ENCODE measurements at places on chromosomes 1 and 21.

DNA sequence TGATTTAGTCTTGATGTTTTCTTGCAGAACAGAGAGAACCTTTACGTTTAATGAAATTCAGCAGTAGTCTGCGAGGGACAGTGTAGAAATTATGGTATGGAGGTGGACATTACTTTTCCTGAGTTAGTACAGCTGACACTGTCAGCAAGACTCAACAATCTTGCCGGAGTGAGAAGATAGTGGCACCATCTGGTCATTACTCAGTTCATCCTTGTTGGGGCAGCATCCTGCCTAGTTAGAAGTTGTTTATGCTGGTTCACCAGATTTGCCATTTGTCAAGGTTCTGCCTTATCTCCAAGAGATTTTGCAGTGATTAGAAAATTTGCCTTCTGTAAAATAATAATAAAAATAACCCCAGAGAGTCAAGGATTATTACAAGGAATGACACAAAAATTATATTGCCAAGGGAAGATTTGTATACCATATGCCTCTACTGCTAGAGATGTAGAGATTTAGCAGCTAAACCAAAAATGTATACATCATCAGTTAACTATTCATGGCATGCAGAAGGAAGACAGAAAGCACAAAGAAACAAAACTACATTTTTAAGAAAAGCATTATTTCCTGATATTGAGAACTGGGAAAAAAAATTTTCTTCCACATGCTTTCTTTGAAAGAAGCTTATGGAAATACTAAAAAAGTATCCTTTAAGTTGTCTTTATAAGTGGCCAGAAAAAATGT, 1967.4 kb downstream of the NCAM2 start:
- no peak overlapping the region for H3K27ac ChIP-seq
- no peak overlapping the region for H3K4me3 ChIP-seq
- no peaks in the 10 kb centered on the region for H3K4me1 ChIP-seq
- no peak for DNase-seq
- H3K27me3 ChIP-seq: no peaks in the 10 kb centered on the region

GRCh38 chr1:203158960-203159665, 16.5 kb downstream of the MYBPH start:
- no peak for DNase-seq
- peaks cover 6% of the 10 kb centered on the region for H3K27me3 ChIP-seq
- no peaks in the 10 kb centered on the region for H3K4me1 ChIP-seq
- H3K27ac ChIP-seq: no peak overlapping the region

DNA sequence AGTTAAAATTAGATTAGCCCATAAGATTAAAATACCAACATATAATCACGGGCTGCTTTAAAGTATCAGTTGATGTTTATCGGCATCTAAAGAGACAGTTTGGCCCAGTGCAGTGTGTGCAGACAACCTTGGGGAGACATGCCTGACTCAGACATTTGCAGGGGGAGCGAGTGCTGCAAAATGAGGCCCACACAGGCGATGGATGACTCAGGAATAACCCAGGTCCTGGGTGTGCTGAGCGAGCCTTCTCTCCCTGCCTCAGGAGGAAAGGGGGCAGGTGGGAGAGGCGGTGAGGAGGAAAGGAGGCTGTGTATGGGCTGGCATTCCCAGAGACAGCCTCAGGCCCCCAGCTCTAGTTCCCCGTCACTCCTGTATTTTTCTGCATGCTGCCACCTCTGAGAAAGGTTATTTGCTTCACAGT, 9.0 kb downstream of the SLC9A1 start:
- peaks cover 4% of the 10 kb centered on the region for H3K36me3 ChIP-seq
- no peak for DNase-seq
- peaks cover 18% of the 10 kb centered on the region for H3K4me1 ChIP-seq

GRCh38 chr1:11595285-11595684, 58.9 kb downstream of the FBXO2 start:
- no peaks in the 10 kb centered on the region for H3K27me3 ChIP-seq
- no peaks in the 10 kb centered on the region for H3K36me3 ChIP-seq
- no peak for DNase-seq
- no peaks in the 10 kb centered on the region for H3K4me1 ChIP-seq
- no peak overlapping the region for H3K4me3 ChIP-seq
- no peak overlapping the region for H3K27ac ChIP-seq

DNA sequence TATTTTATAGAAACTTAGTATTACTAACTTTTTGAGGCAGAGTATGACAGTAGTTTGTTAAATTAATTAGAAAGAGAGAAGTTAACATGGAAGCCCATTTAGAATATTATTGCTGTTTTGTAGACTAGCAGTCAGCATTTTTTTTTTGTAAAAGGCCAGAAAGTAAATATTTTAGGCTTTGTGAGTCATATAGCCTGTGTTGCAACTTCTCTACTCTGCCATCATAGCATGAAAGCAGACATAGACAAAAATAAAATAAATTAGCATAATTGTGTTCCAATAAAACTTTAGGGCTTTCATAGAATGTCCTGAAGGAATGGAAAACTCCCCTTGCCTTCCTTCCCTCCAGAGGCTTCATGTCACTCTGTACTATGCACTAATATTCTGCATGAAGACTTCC, 12.3 kb upstream of the RGS4 start:
- no peaks in the 10 kb centered on the region for H3K4me1 ChIP-seq
- no peak overlapping the region for H3K27ac ChIP-seq
- H3K36me3 ChIP-seq: no peaks in the 10 kb centered on the region

DNA sequence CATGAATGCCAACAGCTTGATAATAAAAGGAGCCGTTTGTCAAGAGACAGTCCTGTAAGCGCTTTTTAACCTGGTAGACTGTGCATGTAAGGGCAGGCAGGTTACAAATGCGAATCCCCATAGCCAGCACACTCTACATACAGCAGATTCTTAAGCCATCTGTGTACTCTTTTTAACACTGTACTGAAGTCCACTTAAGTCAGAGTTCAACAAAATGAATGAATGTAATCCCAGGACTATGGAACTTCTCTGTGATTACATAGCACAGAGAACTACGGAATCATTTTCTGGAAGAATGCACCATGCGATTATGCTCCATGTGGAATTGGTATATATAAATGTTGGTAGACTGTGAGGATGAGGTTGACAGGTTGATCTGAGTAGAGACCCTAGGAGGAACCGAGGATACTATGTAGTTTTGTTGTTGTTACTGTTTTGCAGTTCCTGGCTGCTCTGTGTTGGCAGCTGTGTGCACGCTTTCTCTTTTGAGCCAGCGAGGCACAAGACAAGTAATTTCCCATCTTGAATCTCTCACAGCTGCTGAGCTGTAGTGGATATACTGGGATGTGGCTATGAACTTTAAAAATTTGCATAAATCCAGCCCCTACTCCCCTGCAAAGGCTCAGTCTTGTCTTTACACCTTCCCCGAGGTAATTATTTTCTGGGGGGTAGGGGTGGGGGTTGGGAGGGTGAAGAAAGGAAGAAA, 21.9 kb downstream of the LRRC8D start:
- H3K36me3 ChIP-seq: no peaks in the 10 kb centered on the region
- peak overlapping the region; percentile 81 for H3K4me3 ChIP-seq
- peak overlapping the region; percentile 73 for H3K27ac ChIP-seq
- H3K4me1 ChIP-seq: peaks cover 43% of the 10 kb centered on the region

- DNase-seq: no peak
- no peak overlapping the region for H3K27ac ChIP-seq
- H3K27me3 ChIP-seq: peaks cover 9% of the 10 kb centered on the region
- no peaks in the 10 kb centered on the region for H3K36me3 ChIP-seq
Measured at GRCh38 chr1:165542015-165542631, 1.7 kb upstream of the LRRC52 start.

DNA sequence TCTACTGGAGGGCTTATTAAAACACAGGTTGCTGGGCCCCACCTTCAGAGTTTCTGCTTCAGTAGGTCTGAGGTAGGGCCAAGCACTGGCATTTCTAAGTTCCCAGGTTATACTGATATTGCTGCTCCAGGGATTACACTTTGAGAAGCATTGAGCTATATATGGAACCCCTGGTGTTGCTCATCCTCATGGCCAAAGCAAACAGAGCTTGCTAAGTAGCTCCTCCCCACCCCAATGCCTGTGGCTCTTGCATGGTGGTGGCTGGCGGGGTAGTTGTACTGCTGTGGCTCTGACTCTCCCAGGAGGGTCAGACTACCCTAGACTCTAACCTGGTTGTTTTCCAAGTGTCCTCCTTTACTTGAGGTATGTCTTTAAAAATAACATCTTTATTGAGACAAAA, 143.6 kb downstream of the SPATA46 start:
- no peak overlapping the region for H3K4me3 ChIP-seq
- H3K4me1 ChIP-seq: no peaks in the 10 kb centered on the region
- no peaks in the 10 kb centered on the region for H3K36me3 ChIP-seq
- H3K27me3 ChIP-seq: peaks cover 11% of the 10 kb centered on the region

DNA sequence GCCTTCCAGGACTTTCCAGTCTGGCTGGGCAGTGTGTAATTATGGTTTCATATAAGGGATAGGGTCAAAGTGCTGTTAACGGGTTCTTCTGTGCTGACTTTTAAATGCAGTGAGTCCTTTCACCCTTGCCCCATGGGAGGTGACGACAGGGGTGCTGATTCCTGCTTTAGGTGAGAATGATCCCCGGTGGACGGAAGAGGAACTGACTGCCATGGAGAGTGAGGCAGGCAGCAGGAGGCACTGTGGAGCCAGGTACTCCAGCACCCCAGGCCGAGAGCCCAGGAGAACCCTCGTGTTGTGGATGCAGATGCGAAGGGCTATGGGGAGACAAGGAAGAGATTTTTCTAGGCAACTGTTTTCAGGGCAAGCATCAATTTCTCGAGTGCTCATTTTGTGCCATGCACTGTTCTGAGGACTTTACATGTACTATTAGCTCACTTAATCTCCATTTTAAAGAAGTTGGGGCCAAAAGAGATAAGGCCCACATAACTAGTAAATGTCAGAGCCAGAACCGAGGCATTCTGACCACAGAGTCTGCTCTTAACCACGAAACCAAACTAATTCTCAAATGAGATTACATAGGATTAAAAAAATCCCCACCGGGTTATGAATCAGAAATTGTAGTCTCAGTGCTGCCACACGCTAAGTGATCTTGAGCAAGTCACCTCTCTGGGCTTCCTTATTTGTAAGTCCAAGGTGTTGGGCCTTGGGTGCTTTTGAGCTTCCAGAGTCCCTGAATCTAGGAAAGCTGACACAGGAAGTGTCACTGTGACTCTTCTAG, 28.2 kb downstream of the STPG1 start:
- peaks cover 18% of the 10 kb centered on the region for H3K4me1 ChIP-seq
- peak overlapping the region; percentile 42 for H3K27ac ChIP-seq
- H3K27me3 ChIP-seq: no peaks in the 10 kb centered on the region
- H3K36me3 ChIP-seq: no peaks in the 10 kb centered on the region
- DNase-seq: peak; percentile 59

GRCh38 chr1:119674835-119675289, 26.8 kb upstream of the ZNF697 start:
- no peak overlapping the region for H3K4me3 ChIP-seq
- H3K4me1 ChIP-seq: peaks cover 5% of the 10 kb centered on the region
- H3K27me3 ChIP-seq: peaks cover 3% of the 10 kb centered on the region
- no peak overlapping the region for H3K27ac ChIP-seq
- no peaks in the 10 kb centered on the region for H3K36me3 ChIP-seq

DNA sequence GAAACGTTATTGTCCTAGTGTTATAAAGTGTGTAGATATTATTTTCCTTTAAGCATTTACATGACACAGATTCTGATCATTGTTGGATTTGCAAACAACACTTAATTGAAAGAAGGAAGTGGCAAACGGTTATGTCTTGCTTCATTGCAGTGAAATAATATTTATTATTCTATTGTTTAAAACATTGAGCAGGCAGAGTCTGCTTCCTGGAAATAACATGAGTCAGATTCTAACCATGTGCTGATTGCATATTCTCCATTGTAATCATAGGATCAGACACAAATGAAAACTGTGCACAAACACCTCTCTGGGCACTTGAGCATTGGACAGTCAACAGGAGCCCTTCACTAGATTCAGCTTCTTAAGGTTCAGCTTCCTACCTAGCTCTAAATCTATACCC, 46.8 kb upstream of the USP25 start:
- no peaks in the 10 kb centered on the region for H3K36me3 ChIP-seq
- H3K4me3 ChIP-seq: no peak overlapping the region
- H3K4me1 ChIP-seq: no peaks in the 10 kb centered on the region
- no peak overlapping the region for H3K27ac ChIP-seq
- DNase-seq: no peak

DNA sequence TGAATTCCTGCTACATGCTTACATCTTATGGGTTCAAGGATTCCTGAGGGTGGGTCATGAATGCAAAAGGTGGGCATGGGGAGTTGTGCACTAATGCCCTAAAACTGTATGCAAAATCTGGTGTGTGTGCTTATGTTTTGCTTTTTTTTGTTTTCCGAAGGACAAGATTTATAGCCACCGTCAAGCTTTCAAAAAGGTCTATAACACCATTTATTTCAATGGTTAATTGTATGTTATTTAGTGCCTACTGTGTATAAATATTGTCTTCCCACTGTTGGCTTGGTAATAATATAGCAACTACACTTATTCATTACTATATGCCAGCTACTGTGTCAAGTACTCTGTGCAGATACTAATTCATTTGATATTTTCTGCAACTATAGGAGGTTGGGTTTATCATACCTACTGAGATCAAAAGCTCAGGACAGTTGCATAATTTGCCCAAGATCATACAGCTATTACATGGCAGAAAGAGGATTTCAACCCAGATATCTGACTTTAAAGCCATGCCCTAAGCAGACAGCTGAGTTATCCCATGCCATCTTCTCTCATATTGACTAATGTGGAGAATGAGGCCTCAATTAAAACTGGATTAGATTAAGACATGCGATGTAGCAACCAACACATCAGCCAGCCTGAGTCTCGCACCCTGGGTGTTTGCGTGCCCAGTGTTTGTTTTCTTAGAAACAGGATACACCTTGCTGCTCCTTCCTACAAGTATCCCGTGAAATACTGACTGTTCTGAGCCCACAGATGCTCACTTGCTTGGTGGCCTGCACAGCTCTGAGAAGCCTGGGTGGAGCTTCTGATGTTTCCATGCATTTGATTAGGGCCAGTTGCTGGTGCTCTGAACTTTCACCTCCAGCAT, 34.6 kb downstream of the GADD45A start:
- H3K27ac ChIP-seq: no peak overlapping the region
- no peaks in the 10 kb centered on the region for H3K27me3 ChIP-seq
- H3K4me3 ChIP-seq: no peak overlapping the region
- DNase-seq: no peak
- H3K36me3 ChIP-seq: no peaks in the 10 kb centered on the region
- peaks cover 15% of the 10 kb centered on the region for H3K4me1 ChIP-seq

DNA sequence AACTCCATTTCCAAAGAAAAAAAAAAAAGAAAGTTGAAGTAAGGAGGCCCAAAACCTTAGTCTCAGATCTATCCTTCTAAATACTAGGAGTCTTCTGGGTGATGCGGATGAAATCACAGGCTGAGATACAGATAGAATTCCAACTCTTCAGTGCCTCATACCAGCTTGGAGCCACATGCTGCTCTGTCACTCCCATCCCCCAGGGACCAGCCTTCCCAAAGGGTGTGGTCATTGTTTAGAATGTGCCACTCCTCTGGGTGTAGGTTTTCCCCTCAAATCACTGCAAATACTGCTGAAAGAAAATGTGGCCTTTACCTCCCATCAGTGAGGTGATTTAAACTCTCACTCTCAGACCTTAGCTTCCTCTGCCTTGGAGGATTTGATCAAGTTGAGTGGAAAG, 112.9 kb downstream of the CDC7 start:
- peaks cover 2% of the 10 kb centered on the region for H3K27me3 ChIP-seq
- H3K27ac ChIP-seq: no peak overlapping the region
- no peaks in the 10 kb centered on the region for H3K36me3 ChIP-seq
- no peak for DNase-seq
- no peaks in the 10 kb centered on the region for H3K4me1 ChIP-seq
